Cardiac septum (tissue), 1 donor: ENCODE measurements at places on chromosomes 6 and 20. TPM values are rescaled to one million over a fixed set of nuclear protein-coding genes. Genes with fewer than 3 reads are reported as not detected.

DNA sequence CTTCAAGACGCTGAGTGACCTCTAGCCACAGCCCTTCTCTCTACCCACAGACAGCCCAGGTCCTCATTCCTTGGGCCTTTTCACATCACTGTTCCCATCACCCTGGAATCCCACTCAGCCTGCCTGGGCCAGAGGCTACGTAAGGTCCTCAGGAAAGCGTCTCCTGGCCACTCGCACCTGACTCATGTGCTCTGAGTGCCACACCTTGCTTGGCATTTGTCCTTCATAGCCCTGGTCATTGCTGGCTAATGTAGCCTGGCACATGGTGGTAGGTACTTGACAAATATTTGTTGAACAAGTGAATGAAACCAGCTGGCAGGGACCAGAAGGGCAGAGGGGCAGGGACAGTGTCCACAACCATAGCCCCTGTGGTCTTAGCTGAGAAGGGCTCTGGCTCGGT is 50.6 kb upstream of the FANCE start:
- DNase-seq: no peak

GRCh38 chr6:30515106-30515505 is 25.8 kb downstream of the HLA-E start:
- no peak for DNase-seq

GRCh38 chr20:38536310-38536709 is 44.7 kb upstream of the ADIG start:
- no peak for DNase-seq

DNA sequence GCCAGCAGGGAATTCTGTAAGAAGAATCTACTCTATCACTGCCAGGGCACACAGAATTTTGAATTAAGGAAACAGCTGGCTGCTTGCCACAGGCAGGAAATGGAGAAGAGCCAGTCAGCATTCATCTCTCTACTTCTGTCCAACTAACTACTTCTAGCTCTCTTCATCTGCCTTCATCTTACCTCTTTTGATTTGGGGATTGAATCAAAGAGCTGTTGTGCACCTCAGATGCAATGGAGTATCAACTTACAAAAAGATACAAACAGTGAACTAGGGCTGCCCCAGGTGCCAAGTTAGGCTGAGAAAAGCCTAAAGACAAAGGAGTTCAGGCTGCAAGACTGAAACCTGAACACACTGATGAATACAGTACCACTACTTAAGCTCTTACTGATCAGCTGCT is 82.0 kb downstream of the PTPRK start:
- DNase-seq: no peak

The LST1 gene
- total RNA-seq: 5.4 TPM

DNA sequence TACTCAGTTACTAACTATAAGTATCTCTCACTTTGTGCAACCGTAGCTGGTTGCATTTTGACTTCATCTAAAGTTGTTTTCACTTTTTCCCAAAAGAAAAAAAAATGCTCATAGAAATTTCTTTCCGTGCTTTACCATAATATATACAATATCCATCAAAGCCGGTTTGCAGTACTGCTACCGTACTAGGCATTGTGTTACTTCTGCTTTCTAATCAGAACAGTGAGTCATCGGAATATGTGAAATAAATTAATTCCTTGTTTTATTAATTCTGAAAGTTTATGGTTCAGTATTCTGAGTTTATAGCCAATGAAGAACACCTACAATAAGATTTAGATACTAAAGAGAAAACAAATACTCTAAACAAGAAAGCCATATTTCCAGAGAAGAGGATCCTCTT is 72.5 kb downstream of the TNFRSF21 start:
- DNase-seq: no peak

GRCh38 chr6:49522710-49523593 is 23.2 kb downstream of the GLYATL3 start:
- DNase-seq: no peak

The CST4 gene
- total RNA-seq: not detected

- DNase-seq: no peak
Measured at GRCh38 chr20:38755324-38755910, 7.2 kb downstream of the ACTR5 start.

- peak; percentile 93 for DNase-seq
Measured at GRCh38 chr20:50186151-50186885, 4.3 kb upstream of the CEBPB start.

DNA sequence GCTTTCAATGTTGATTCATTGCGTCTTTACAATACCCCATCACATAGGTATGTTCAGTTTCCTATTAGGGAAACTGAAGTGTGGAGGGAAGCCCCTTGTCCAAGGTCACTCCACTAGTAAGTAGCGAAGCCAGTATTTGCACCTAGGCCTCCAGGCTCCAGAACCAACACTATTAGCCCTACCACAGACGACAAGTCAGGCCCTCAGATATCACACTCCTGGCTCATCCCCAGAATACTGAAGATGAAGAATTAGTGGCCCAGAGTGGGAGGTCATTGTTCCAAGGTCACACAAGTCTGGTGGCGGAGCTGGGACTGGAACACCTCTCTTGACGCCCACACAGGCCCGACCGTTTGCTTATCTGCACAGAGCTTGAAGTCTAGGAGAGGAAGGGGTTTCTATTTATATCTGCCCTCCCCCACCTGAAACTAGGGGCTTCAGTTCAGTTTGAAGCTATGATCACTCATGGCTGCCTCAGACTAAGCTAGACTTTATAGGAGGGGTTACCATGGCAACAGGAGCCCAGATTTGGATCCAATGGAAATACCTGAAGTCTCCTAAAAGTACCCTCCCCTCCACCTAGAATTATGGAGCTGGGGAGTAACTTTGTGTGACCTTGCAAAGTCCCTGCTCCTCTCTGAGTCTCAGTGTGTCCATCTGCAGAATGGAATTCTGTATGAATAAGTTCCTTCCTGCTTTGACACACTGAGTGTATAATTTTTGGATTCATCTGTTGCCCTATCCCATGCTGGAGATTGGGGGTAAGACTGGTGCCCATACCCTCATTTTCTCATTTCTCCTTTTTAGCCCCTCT is 2.2 kb downstream of the SNTA1 start:
- no peak for DNase-seq

GRCh38 chr6:147322299-147323162 is 118.3 kb downstream of the STXBP5 start:
- DNase-seq: no peak

The SEMG1 gene
- not detected for total RNA-seq

The RPS6KA2 gene
- 103 TPM for total RNA-seq

DNA sequence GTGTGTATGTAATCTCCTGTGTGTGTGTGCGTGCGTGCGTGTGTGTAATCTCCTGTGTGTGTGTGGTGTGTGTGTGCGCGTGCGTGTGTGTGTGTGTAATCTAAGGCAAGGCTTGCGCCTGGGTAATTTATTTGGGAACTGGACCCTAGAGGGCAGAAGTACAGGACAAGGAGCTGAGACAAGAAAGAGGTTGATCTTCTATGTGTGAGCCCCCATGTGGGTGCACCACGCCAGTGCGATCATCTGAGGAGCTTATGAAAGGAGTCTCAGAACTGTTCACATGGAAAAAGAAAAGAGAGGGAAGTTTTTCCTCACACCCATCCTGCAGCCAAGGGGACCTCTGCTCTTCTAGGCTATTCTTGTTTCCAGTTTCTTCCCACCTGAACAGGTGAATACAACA is 220.1 kb upstream of the GGTLC1 start:
- DNase-seq: no peak

GRCh38 chr6:55528624-55529023 is 50.4 kb downstream of the HMGCLL1 start:
- no peak for DNase-seq

- no peak for DNase-seq
Measured at GRCh38 chr6:22250486-22250885, 46.4 kb downstream of the PRL start.

The SLC32A1 gene
- not detected for total RNA-seq

DNA sequence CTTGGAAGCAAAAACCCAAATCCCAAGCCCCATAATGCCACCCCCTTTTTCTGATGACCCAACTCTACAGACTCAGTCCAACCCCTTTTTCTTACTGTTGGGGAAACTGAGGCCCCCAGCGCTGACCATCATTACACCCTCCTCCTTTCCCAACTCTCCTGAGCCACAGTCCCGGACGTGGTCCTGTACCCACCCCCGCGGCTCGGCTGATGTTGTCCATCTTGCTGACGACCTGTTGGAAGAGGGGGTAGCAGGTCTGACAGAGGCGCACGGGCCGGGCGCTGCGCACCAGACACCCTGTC is 533 bp downstream of the OSTM1 start:
- no peak for DNase-seq

DNA sequence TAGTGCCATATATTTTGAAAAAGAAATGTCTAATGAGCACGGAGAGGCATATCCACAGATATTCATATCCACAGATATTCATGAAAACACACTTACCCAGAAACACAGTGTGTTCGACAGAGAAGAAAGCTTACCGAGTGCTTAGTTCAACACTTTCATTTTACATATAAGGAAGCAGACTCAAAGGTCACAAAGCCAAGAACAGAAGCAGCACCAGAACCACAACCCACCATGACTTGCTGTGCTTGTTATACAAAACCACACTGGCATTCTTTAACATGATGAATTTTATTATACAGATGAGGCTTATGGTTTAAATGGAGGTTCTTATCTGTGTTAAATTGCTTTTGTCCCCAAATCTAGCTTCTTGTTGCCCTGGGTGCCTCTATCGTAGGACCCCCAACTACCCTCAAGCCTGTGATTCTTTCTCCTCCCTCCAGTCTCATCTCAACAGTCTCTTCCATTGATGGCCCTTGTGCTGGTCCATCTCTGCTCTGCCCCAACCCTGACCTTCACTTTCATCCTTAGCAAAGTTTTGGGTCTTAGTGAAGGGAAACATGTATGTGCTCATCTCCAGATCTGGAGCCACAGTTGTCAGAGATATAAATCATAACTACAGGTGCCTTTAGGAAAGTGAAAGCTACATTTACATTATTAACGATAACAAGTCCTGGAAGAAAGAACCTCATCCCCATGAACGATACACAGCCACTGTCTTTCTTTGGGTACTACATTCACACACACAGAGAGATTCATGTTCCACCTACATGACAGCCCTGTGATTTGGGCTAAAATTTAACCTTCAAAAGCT is 40.0 kb downstream of the SF3B5 start:
- DNase-seq: no peak

The FBXO5 gene
- 2.1 TPM for total RNA-seq

DNA sequence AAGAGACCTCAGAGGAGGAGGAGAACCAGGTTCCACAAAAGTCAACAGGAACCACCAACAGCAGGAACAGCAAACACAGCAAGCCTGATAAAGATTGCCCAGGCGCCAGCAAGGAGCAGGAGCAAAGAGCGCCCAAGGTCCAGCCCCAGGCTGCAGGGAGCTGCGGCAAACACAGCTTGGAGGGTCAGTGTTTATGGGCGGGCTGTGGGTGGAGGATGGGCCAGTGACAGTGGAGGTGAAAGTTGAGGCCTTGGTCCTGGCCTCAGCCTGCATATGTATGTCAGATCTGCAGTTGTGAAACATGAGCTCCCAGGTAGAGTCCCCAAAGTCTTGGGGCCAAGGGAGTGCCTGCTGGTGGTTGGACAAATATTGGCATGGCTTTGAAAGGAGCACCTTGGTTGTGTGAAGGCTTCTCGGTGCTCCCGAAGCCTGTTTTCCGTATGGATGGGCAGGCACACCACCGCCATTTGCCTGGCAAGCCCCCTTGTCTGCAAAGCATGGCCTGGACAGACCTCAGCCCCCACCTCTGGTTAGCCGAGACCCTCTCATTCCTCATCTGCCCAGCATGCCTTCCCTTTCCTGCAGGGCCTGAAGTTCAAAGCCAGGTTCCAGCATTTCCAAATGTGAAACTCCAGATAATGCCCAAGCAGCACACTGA is 2.0 kb upstream of the CAPN11 start:
- DNase-seq: no peak

The CDH26 gene
- total RNA-seq: 0.54 TPM

DNA sequence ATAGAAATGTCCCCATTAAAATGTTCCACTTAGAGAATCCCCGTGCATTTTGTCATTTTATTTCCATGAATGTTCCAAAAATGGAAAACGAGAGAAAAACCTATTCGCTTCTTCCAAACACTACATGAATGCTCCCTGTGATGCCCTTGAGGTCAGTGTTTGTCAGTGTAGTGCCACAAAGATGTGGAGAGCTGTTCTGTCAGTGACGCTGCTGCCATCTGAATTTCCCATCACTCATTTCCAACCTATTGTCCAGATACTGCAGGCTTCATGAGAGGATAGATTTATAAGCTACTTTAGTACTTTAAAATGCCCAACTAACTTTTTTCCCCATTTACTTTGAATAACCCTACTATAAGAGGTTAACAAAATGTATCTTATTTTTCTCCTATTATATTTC is 335.8 kb downstream of the CDKAL1 start:
- DNase-seq: no peak

DNA sequence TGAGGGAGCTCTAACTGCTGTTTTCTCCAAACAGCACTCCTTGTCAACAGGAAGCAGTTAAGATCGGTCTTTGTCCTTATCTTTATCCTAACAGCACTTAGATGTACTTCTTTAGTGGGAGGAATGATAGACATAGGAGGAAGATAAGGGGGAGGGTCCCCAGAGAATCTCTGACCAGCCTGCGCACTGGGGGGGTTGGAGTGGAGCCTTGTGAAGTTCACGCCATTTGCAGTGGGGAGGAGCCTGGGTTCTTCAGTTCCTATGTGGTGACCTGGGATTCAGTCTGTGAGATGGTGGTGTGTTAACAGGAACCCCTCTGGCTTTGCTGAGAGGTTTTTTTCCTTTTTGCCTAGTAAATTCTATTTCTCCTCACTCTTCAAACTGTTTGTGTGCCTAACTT is 18.1 kb upstream of the ASCC3 start:
- DNase-seq: no peak

GRCh38 chr6:158338311-158339112 is 26.2 kb downstream of the TULP4 start:
- no peak for DNase-seq

GRCh38 chr6:40287296-40287850 is 299.8 kb downstream of the LRFN2 start:
- DNase-seq: no peak

- DNase-seq: no peak
Measured at GRCh38 chr20:7113577-7114466, 346.3 kb downstream of the BMP2 start.

DNA sequence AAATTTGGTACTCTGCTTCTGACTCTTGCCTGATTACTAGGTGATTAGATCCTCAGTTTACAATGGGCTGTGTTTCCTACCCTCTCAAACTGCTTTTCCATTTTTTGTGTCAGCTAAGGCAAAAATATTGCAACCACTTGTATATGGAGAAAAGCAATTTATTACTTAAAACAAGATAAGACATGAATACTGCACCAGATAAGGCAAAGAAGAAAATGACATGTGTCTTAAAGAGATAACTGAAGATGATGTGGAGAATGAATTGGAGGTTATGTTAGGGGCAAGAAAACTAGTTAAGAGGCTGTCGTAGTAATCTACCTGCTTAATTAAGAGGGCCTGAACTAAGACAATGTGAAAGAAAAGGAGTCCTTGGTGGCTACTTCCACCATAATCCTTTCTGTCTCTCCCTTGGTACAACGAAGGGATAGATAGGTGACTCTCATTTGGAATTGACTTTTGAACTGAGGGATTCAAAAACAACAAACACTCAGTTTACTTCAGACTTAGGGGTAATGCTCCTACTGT is 16.3 kb upstream of the REV3L start:
- no peak for DNase-seq

- no peak for DNase-seq
Measured at GRCh38 chr6:28537065-28537464, 11.4 kb downstream of the GPX5 start.
